ENCODE measurements at places on chromosomes 11 and 22.

DNA sequence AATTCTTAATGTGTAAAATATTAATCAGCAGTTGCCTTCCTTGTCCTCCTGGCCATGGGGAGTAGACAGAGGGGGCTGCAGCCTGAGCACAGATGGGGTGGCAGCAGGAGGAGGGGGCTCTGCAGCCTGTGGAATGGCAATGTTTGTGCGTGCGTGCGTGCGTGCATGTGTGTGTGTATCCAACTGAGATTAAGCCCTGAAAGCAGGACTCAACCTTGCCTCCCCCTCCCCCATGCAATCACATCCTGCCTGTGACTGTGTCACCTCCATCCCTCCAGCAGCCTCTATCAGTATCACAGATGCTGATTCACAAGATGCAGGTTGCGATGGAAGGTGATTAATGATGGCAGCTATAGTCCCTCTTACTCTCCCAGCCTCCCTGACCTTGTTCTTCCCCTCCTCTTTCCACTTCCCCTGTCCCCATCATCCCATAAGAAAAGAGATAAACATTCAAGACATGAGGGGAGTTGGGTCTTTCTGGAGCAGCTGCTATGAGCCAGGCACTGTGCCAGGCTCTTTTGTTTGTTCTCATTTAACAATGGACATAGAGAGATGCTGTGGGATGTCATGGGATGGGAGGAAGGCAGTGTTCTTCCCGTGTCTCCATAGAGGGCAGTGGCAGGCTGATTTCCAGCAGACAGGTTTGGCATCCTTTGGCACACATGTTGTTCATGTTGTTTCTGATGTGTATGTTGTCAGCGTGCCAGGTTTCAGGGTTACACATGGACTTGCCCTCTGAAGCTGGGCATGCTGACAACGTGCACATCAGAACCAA, 43.8 kb upstream of the NECTIN1 start:
- no peak for DNase-seq

DNA sequence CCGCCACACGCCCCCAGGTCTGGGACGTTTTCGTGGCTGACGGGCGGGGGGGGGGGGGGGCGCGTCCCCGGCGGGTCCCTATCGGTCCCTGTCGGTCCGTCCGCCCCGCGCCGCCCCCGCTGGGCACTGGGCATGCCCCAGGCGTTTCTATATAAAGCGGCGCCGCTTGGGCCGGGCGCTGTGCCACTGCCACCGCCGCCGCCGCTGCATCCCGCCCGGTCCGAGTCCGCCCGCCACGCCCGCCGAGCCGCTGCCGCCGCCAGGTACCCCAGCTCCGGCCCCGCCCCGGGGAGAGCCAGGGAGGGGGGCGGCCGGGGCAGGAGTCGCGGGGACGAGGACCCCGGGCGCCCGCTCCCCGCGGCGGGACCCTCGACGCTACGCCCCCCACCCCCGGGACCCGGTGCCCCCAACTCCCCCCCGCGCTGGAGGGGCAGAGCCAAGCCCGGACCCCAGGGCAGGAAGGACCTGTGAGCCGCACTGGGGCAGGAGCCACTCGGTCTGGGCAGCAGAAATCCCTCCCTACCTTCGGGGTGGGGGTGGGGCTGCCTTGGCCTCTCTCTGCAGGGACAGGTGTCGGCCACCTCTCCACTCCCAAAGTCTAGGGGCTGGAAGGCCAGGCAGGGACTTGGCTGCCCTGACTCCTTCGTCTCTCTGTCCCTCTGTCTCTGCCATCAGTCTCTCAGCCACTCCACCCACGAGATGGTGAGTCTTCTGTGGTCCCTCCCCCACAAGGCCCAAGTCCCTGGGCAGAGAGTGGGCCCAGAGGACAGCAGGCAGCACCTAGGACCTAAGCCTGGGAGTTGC, at the start of gene CARNS1:
CARNS1 (plus strand) TSS at position 178 of the 804 bp plus-strand sequence; CDS start at position 700, 522 bp downstream.
- no peak for DNase-seq

- DNase-seq, result no peak
These were observed 79.2 kb upstream of the GRIK4 start for GRCh38 chr11:120432056-120433018.

- no peak for DNase-seq
These were observed 15.0 kb downstream of the SMIM38 start for GRCh38 chr11:69170704-69171103.

DNA sequence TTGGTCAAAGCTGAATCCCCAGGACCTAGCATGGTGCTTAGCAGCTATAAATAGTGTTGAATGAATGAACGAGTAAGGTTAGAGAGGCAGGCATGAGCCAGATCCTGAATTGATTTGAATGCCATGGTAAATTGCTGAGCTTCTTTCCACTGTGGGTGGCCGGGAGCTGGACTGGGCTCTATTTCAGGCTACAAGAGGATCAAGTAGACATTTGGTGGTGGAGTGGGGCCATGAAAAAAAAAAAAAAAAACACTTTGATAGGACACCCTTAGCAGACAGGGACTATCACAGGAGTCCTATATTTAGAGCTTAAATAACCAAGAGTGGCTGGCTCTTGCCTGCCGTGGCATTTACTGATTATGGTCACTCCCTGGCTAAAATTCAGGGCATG, 77.6 kb downstream of the MIAT start:
- no peak for DNase-seq

DNA sequence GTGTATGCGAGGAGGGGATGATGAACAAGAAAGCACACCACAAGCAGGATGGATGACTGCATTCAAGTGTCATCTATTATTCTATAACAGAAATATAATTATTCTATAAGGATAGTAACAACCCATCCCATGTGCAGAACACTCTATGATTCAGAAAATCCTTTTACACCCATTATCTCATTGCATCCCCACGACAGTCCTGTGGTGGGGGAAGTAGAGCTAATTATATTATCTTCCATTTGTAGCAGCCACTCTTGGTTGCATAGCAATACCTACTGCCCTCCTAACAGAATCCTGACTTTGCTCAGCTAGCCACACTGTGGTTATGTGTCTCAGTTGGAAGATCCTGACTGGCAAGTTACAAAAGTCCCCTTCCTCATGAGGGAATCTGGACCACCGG, 406.5 kb upstream of the NARS2 start:
- no peak for DNase-seq

DNA sequence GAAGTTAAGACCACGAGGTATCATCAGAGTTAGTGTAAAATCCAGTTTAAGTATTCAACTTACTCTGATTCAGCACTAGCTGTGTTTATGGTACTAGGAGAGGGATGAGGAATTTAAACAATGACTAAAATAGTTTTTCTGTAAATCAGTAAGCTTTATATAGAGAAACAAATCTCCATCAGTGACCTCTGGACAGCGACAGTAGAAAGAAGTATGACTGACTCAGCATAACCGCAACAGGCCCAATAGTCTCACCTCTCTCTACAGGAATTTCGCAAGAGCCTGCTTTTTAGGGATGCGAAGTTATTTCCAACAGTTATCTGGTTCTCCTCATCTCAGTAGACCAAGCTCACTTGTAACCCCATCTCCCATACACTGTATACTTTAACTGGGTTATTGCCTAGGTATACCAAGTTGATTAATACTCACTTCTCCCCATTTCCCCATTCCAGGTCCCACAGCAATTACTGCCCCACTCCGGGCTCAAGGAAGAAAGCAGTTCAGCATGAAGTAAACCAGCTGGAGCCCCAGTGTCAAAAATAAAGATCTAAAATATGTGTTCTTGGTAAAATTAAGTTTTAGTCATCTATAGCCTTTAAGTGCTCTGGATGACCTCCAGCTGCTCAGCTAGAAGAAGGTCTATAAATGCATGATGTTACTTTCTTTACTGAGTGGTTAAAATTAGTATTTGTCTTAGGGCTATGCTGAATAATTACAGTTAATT, 770.6 kb upstream of the CCDC90B start:
- DNase-seq, result no peak

- DNase-seq, result no peak
These were observed 67.0 kb downstream of the TRMU start for GRCh38 chr22:46402505-46402904.

DNA sequence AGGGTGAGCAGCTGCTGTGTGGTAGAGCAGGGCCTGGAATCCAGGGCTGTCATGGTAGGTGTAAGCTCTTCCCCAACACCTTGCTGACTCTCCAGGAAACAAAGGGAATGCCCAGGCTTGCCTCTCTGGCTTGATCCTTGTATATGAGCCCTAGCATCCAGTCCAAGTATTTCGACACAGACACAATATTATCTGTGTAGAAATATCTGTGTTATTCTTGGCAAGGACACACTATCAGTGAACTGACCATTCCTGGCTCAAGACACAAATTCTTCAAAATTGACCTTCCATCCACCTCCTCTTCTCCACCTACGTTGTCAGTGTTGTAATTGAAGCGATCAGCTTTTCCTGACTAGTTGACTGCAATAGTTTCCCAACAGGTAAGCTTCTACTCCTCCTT, 312.0 kb upstream of the NARS2 start:
- DNase-seq, result no peak

- DNase-seq, result no peak
These were observed at the start of gene TENM4 for GRCh38 chr11:79440571-79441460. TSS of gene TENM4 (minus strand) at chr11:79441030. CDS start at chr11:79069944, 371,086 bp downstream.

DNA sequence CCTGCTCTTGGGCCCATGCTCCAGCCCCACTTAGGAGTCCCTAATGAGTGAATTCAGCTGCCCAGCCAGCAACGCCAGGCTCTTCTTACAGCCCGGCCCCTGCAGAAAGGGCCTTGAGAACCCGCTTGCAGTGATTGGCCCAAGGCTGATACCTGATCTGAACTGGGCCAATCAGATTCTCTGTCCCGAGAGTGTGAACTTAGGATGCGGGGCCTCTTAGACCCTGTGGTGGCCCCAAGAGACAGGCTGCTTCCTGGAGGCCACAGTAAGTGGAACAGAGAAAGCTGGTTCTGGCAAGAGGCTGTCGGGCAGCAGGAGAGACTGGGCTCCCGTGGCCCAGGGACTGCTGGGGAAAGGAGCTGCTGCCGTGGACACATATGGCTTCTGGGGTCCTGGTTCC, 11.5 kb downstream of the VSTM5 start:
- DNase-seq, result no peak

GRCh38 chr11:62656796-62657429, 3.8 kb upstream of the INTS5 start:
- DNase-seq, result no peak

DNA sequence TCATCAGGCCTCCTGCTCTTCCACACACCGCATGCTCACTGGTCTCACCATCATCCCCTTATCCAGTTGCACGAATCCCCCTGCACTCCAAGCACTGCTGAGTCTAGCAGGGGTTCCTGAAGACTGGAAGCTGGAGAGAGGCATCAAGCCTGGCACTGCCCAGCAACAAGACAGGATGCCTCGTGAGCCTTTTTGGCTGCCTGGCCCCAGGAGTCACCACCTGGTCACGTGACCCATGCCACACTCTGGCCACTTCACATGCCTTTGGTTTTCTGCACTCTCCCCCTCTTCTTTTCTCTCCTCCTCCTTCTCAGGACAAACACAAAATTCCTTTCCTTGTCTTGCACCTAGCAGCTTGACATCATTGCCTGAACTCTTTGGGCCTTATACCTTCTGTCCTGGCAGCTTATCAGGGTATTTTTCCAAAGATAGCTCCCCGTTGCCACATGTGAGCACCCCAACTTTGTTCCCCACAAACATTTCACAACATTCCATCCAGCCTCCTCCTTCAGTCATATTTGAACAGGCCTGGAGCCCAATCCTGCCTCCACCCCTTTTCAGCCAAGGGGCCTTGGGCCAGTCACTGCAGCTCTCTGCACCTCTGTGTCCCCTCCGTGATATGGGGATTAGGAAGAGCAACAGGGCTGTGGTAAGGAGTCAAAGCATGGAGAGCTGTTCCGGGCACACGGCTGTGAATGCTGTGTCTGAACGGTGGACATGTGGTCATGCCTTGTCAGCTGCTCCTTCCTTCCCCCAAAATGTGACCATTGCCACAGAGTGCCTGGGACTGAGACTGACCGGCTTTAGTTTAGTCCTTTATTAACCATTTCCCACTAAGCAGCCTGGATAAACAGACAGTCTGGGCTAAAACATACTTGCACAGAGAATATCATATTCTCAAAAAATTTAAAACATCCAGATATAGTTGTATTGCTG, 2.8 kb upstream of the PACSIN2 start:
- DNase-seq, result no peak

GRCh38 chr11:31940371-31941037, 129.4 kb upstream of the PAX6 start:
- no peak for DNase-seq

- DNase-seq, result no peak
These were observed 618.7 kb upstream of the CADM1 start for GRCh38 chr11:116122697-116123472.

DNA sequence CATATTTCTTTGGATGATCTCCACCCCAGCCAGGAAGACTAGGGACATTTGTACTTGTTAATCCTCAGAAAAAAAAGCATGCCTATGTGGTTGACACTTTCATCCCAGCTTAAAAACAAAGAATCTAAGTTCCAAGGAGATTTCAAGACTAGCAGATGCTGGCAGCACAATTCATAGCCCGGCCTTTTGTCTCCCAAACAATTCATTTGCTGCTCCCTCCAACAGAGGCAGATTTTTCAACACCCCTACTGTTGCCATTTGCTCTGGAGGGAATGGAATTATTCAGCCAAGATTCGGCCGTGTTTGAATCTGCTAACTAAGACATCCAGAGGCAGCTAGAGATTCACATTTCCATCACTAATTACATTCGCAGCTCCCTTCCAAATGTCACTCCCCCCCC, 15.3 kb downstream of the P2RX3 start:
- DNase-seq, result no peak

DNA sequence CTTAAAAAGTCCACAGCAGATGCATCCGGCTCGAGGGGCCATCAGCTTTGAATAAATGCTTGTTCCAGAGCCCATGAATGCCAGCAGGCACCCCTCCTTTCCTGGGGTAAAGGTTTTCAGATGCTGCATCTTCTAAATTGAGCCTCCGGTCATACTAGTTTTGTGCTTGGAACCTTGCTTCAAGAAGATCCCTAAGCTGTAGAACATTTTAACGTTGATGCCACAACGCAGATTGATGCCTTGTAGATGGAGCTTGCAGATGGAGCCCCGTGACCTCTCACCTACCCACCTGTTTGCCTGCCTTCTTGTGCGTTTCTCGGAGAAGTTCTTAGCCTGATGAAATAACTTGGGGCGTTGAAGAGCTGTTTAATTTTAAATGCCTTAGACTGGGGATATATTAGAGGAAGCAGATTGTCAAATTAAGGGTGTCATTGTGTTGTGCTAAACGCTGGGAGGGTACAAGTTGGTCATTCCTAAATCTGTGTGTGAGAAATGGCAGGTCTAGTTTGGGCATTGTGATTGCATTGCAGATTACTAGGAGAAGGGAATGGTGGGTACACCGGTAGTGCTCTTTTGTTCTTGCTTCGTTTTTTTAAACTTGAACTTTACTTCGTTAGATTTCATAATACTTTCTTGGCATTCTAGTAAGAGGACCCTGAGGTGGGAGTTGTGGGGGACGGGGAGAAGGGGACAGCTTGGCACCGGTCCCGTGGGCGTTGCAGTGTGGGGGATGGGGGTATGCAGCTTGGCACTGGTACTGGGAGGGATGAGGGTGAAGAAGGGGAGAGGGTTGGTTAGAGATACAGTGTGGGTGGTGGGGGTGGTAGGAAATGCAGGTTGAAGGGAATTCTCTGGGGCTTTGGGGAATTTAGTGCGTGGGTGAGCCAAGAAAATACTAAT, 1.9 kb downstream of the NEAT1 start:
- peak; percentile 56 for DNase-seq

GRCh38 chr22:44895296-44896055, 114.3 kb downstream of the PHF21B start:
- DNase-seq, result no peak
